Osteoblast (primary cell): ENCODE measurements at places on chromosomes 11 and 22. TPM values are rescaled to one million over a fixed set of nuclear protein-coding genes. Genes with fewer than 3 reads are reported as not detected.
A peak's percentile ranks its signal among the peaks of the same experiment; 100 is the strongest.

The INPP5J gene
- under 0.01 and 0.36 TPM in 2 replicates for total RNA-seq

The C22orf15 gene
- total RNA-seq: 0.72 and 0.88 TPM in 2 replicates

The SLC22A25 gene
- total RNA-seq: not detected in 2 replicates

The GLYATL2 gene
- total RNA-seq: 1.1 and 1.8 TPM in 2 replicates

The RAB3IL1 gene
- total RNA-seq: 15.9 and 20.3 TPM in 2 replicates

The API5 gene
- 75.7 and 91.2 TPM in 2 replicates for total RNA-seq

The SLC1A2 gene
- total RNA-seq: 0.72 and 1.5 TPM in 2 replicates

The KCNJ11 gene
- under 0.01 TPM in 1 of 2 replicates, not detected in the other for total RNA-seq

DNA sequence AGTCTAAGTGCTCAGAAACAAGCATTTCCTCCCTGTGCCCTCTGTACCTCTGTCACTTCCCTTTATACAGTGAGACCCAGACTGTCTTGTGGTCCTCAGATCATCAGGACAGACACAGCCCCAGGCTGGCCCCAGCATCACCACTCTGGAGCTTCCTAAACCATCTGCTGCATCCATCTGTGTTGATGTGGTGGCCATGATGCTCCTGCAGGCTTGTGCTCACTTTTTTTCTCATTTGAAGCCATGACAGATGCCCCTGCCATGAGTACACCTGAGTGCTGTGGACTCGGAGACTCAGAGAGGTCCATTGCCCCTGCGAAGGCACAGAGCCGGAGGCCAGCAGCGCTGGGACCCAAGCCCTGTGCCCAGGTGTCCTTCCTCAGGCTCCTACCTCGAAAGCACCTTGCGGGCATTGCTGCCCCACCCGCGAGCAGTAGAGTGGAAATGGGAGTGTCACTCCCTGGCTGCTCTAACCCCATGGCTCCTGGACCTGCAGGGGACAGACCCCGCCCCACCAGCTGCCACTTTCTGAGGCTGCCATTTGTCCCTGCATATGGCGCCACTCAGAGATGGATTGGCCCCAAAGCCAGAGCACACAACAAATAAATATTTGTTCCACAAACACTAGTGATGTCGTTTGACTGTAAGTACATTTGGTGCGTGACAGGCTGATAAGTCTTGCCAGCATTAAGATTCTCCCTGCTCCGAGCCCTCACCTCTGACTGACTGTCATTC lies 593.5 kb downstream of the TBC1D22A start:
- no peak for DNase-seq

DNA sequence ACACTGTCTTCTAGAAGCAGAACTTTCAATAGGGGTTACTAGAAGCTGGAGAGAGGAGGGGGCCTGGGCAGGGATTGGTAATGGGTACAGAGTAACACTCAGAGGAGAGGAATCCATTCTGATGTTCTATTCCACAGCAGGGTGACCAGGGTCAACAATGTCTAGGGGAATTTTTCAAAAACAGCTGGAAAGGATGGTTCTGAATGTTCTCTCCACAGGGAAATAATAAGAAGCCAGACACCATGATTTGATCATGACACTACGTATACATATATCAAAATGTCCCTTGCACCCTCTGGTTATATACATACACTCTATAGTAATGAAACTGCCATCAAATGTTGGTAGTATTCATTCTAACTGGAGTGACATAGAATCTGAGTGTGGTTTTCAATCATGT lies 111.2 kb upstream of the TOP3B start:
- DNase-seq: no peak

GRCh38 chr11:120808616-120809050 lies 215.3 kb upstream of the TBCEL start:
- DNase-seq: no peak

GRCh38 chr11:57399972-57400578 lies 9.6 kb upstream of the PRG2 start:
- no peak for DNase-seq

- DNase-seq: no peak
Measured at GRCh38 chr11:35141571-35141971, 2.6 kb downstream of the CD44 start.

GRCh38 chr22:31160328-31160978 lies 471 bp downstream of the RNF185 start:
- peak; percentile 86 for DNase-seq

DNA sequence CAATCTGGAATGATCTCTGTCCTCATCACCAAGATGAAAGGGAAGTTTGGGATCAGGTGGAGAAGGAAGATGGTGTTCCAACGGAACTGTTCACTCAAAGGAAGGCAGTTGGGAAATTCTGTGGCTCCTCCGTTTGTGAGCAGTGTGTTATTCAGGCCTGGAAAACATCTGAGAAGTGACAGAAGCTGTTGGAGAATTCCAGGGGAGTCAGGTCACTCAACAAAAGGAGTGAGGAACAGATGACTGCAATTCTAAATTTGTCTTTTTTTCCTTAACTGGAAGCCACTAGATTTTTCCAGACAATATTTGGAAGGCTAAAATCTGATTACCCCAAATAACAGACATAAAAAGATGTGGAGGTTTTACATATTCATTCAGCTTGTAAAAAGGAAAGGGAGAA lies 107.8 kb downstream of the CD44 start:
- no peak for DNase-seq

DNA sequence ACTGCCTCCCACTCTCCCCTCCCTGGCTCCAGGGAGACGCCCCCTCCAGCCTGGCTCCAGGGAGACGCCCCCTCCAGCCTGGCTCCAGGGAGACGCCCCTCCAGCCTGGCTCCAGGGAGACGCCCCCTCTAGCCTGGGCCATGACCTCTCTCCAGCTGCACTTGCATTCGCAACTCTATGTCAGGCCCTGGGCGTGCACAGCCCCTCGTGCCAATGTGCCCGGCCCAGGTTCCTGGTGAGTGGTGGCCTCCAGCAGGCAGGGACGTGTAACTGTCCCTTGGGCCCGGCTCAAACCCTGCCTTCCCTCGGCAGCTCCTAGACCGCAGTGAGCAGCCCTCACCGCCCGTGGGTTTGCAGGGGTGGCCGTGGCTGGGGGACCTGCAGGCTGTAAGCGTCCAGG lies 6.9 kb downstream of the MUC6 start:
- DNase-seq: no peak

DNA sequence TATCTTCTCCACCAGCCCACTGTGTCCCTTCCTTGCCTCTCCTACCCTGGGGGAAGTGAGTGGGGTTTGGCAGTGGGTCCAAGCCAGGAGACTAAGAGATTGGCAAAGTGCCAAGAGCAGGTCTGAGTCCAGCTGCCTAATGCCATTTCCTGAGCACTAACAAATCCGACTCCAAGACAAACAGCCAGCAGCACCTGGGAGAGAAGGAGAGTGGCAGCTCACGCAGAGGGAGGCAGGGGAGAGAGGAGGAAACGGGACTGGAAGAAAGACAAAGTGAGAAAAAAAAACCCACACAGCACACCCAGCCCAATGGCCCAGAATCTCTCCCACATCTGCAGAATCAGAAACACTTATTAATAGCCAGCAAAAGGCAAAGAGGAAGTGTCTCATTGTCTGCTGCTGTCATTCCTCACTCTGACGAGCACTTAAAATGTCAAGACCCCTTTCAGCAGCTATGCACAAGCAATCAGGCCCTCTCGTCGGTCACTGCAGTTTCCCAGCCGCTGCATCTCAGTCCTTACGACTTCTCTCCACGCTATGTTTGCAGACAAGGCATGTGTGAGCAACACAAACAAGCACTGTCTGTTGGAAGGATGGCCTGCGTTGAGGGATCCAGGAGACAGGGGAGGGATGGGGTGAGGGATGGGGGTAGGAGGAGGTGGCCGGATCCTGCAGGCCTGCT lies 558.4 kb upstream of the CADM1 start:
- no peak for DNase-seq

GRCh38 chr11:131759140-131759539 lies 388.7 kb downstream of the NTM start:
- no peak for DNase-seq

GRCh38 chr11:31806186-31806927 lies 4.8 kb downstream of the PAX6 start:
- peak; percentile 71 for DNase-seq

DNA sequence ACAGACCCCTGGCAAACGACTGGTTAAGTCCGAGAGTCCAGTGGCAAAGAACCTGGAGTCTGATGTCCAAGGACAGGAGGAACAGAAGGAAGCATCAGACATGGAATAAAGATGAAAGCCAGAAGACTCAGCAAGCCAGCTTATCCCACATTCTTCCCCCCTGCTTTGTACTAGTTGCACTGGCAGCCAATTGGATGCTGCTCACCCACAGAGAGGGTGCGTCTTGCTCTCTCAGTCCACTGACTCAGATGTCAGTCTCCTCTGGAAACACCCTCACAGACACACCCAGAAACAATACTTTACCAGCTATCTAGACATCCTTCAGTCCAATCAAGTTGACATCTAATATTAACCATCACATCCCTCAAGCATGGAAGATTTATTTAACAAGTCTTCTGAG lies 1265.8 kb upstream of the CNTN5 start:
- DNase-seq: no peak

GRCh38 chr11:110095554-110095953 lies 2.4 kb downstream of the ZC3H12C start:
- peak; percentile 76 for DNase-seq

DNA sequence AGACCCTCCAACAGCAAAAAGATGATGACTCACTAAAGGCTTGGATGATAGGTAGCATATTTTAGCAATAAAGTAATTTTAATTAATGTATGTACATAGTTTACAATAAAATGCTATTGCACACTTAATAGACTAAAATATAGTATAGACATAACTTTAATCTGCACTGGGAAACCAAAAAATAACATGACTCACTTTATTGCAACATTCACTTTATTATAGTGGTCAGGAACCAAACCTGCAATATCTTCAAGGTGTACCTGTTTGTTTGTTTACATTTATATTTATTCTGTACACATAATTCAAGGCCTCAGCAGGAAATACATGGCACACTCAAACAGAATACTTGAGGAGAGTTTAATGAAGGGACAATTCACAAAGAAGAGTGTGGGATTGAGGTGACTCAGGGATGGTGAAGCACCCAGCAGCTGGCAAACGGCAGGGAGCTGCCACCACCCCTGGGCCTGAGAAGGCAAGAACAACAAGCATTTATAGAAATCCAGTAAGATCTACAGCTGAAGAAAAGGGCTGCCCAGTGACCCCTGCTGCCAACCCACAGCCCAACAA lies 51.5 kb upstream of the POU2AF2 start:
- DNase-seq: no peak

- DNase-seq: no peak
Measured at GRCh38 chr11:17802491-17802890, 67.9 kb downstream of the KCNC1 start.

GRCh38 chr11:83364500-83365045 lies 78.4 kb upstream of the CCDC90B start:
- DNase-seq: no peak

GRCh38 chr11:8732748-8733241 lies 50.2 kb downstream of the RPL27A start:
- DNase-seq: peak; percentile 98

GRCh38 chr11:72278905-72279304 lies 34.9 kb upstream of the PHOX2A start:
- DNase-seq: no peak

DNA sequence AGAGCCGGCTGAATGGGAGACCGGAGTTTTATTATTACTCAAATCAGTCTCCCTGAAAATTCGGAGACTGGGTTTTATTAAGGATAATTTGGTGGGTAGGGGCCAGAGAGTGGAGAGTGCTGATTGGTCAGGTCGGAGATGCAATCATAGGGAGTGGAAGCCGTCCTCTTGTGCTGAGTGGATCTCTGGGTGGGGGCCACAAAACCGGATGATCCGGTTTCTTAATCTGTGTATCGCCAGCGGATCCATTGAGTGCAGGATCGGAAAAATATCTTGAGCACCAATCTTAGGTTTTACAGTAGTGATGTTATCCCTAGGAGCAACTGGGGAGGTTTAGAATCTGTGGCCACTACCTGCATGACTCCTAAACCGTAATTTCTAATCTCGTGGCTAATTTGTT lies 886 bp upstream of the NIPSNAP1 start:
- no peak for DNase-seq

DNA sequence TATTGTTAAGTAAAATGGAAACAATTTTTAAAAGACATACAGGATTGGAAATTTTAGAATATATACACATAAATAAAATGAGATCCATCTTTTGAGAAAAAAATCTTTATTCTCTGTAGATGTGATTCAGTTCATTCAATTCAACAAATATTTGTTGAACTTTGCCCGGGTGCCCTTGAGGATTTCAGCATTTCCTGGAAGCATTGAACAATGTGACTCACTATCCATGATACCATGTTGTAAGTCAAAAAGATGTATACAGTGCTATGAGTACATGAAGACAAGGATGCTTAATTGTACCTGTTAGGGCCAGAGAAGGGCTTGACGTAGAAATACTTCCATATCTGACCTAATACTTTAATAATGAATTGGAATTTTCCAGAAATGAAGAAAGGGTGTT lies 353.7 kb downstream of the METTL15 start:
- no peak for DNase-seq

DNA sequence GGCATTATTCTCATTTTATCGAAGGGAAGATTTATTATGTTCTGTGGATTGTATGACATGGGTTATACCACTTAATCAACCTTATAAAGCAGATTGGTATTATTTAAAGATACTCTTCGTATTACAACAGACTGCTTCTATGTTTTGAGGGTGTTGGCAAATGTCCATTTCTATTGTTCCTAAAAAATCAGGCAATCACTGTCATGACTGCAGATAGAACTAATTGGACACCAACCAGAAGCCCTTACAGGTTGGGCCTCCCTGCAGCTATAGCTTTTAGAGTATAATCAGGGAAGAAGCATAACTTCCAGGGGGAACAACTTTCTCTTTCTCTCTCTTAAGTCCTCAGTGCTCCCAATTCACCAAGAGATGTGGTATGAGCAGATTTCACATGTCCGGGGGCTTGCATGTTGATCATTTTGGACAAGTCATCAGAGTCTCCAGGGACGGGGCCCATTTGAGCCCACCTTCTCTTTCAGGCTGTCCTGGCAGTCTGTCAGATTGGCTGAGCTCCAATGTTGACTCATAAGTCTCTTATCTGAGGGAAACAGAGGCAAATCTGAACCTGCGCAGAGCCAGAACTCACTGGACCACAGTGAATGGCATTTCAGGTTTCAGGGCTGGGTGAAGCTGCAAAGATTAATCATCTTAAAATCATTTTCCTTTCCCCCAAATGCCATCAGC lies 264.0 kb upstream of the CCDC90B start:
- DNase-seq: no peak

- DNase-seq: peak; percentile 94
Measured at GRCh38 chr11:119584193-119585042, 144.6 kb downstream of the NECTIN1 start.

- no peak for DNase-seq
Measured at GRCh38 chr22:29163808-29164207, 41.9 kb upstream of the EMID1 start.

DNA sequence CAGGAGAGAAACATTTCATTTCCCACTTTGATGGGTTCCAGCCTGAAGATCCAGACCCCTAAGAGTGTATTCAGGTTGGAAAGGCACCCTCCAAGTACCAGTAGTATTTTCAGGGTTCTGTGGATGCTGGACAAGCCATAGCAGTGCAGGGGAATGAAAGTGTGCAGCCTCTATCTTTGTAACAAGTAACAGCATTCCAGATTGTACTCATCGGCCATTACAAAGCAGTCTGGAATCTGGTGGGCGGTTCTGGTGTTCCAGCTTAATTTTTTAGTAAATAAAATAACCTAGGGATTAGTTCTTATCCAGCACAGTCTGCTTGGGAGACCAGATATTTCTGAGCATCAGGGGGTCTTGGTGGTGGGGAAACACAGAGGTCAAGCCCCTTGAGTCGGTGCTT lies 22.6 kb downstream of the APLNR start:
- DNase-seq: no peak

GRCh38 chr11:11975201-11976092 lies 33.0 kb downstream of the DKK3 start:
- DNase-seq: no peak

- no peak for DNase-seq
Measured at GRCh38 chr11:85855341-85855656, at the start of gene CCDC83. TSS of gene CCDC83 (plus strand) at chr11:85855383. CDS start at chr11:85865124, 9,741 bp downstream.

GRCh38 chr22:45549762-45550378 lies 47.2 kb downstream of the FBLN1 start:
- peak; percentile 31 for DNase-seq
